Stimulated activated CD4-positive, alpha-beta T cell treated with anti-CD3 and anti-CD28 coated beads, TNF-alpha, amount 100 ng/mL, for 24 hours (primary cell): ENCODE measurements at places on chromosomes 2 and 18.
A peak's percentile ranks its signal among the peaks of the same experiment; 100 is the strongest.

GRCh38 chr2:239330836-239331235 lies 70.0 kb downstream of the HDAC4 start:
- no peak for DNase-seq

DNA sequence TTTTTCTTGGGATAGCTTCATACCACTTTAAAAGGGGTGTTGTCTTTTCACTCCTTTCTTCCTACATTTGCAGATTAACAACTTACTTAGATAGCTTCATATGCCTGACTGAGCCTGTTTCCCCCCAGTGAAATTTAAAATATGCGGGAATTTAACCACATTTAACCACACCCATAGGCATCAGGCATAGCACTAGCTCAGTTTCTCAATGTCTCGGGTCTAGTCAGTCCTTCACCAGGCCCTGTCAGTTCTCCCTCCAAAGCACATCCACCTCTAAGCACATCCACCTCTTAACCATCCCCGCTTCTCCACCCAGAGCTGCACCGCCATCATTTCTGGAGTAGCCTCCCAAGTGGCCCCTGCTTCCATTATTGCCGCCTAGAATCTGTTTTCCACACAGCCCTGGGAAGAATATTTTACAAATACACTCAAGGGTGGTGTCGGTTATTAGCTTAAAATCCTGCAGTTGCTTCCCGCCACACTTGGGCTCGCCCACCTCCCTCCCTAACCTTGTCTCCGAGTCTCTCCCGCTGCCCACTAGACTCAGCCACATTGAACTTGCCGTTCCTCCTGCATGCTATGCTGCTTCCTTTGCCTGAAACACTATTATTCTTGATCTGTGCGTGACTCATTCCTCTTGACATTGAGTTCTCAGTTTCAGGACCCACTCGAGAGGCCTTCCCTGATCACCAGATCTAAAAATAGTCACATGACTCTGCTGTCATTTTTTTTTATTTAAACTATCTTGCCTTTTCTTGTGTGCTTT lies 68.3 kb downstream of the SPTBN1 start:
- no peak for DNase-seq

DNA sequence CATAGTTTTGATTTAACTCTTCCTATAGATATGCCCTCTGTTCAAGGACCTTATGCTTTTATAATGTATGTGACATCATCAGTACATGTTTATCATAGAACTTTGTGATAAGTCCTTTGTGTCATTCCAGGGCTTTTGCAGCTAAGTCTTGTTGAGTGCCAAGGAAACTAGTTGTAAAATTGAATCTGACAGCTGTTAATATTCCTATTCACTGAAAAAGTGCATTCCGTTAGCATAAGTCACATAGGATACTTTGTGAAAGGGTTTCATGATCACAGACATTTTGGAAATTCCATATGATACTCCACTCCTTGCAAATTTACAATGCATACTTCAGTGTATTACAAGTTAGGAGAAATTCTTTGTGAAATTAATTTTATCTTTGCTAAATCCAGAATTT lies 503.4 kb downstream of the CCDC85A start:
- no peak for DNase-seq

- no peak for DNase-seq
These were observed 31.0 kb downstream of the KIF1A start for GRCh38 chr2:240789051-240789453.

- DNase-seq, result no peak
These were observed 14.4 kb downstream of the MAP4K3 start for GRCh38 chr2:39422700-39423099.

DNA sequence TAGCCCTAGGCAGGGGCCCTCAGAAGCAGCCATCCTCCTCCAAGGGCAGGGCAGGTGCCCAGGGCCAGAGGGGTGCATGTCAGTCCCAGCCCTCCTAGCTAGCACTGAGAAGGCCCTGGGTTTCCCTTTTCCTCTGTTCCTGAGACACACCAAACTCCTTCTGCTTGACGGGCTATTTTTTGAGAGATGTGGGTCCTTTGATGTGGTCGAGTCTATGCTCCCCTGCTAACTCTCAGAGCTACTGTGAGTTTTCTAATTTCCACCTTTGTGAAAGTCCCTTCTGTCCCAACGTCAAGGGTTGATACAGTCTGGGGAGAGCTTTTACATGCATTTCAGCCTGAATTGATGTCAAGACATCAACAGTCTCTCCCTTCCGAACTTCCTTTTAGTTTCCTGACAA lies 51.4 kb downstream of the TRPM8 start:
- DNase-seq, result no peak

GRCh38 chr18:45213040-45213333 lies 402.3 kb upstream of the SLC14A2 start:
- no peak for DNase-seq

DNA sequence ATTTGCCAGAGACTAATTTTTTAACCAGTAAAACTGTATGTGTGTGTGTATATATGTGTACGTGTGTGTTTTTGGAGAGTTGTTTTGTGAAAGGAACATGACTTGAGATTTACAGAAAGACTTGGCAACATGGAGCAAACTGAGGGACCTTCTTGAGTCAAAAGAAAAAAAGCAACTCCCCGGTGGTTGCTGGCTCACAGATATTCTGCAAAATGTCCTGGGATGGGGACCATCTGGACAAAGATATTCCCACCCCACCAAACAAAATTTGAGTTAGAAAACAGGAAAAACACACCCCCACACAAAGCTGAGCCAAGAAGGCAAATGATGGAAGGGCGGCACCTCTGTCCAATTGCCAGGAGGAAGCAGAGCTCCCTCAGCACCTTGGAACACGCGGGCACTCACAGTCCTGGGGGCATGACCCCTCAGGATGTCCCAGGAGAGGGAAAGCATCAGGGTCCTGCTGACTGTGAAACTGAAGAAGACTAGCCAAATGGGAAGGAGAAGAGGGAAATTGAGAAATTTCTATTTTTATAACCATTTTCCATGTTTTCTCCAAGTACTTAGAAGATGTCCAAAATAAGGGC lies 290.2 kb upstream of the ACVR2A start:
- no peak for DNase-seq

GRCh38 chr2:241601841-241602240 lies 35.1 kb downstream of the THAP4 start:
- no peak for DNase-seq

- no peak for DNase-seq
These were observed 11.4 kb downstream of the SESTD1 start for GRCh38 chr2:179253226-179253625.

GRCh38 chr18:57397440-57398132 lies 37.6 kb upstream of the ONECUT2 start:
- DNase-seq, result no peak

DNA sequence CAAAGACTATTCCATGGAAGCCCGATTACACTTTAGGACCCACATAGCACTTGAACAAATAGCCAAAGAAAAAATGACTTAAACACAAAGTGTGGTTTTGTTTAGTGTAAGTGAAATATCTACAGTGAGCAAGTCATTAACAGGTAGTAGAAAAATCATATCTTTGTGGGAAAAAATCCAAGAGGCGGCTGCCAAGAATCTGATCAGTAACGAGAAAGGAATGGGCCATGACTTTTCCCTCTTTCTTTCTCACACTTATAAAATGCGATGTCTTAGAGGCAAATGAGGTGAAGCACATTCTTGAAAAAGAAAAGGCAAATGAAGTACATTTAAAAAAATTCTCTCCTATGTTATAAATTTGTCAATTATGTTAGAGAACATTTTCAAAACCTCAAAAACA lies 12.9 kb upstream of the GEMIN6 start:
- no peak for DNase-seq

- DNase-seq, result peak; percentile 73
These were observed 40.8 kb upstream of the AKAIN1 start for GRCh38 chr18:5237723-5238370.

DNA sequence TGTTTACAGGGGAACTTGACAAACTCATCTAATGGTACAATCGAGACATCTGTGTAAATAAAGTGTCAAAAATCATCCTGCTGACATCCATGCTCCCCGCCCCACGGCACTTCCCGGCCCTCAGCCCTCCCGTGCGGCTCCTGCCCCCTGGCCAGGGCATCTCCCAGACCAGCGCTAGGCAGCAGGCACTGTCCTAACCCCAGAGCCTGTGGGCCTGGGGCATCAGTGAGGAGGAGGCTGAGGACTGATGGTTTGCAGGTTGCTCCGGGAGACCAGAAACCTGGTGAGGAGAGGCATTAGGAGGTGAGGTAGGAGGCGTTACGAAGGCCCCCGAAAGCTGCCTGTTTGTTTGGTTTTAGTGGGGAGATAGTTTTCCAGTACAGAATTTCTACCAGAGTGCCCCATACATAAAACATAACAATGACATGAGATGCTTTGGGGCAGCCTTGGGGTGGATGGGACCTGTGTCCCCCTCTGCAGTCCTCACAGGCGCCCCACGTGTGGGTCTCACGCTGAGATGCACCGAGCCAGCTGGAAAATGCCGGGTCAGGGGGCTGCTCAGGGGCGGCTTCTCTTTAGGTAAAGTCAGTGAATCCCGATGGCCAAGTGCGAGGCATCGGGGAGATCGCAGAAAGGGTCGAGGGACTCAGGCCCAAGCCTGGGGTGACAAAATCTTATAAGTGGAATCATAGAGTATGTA lies 114.2 kb downstream of the RTP5 start:
- DNase-seq, result no peak

- no peak for DNase-seq
These were observed 113.9 kb downstream of the MREG start for GRCh38 chr2:215899141-215900074.

GRCh38 chr18:49189772-49190171 lies 239.0 kb upstream of the SMAD7 start:
- no peak for DNase-seq

DNA sequence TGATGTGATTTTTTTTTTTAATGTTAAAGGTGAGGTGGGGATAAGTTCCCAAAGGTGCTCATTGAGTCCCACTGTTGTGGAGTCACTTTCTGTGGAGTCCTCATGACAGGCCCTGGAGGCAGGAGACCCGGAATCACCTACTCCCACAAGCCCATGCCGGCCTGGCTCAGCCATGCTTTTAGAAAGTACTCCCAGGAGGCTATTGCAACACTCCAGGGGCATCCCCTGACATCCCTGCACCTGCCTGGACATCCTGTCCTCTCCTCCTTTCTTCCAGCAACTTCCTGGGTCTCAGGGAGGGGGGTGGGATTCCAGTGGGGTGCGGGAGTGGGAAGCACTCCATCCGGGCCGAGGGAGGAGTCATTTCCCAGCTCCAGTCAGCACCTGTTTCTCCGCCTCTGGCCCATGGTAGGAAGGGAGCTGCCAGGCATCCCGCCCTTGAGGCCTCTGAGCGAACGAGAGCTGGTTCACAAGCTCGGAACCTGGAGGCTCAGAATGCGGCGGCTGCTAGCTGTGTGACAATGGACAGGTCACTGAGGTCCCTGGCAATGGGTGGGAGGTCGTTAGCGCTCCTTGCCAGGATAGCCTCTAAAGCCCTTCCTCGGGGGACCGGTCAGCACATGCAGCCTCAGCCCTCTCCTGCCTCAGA lies 163.9 kb upstream of the ID2 start:
- DNase-seq, result no peak

GRCh38 chr2:144067506-144067905 lies 452.4 kb downstream of the ZEB2 start:
- DNase-seq, result no peak

GRCh38 chr18:64991102-64991501 lies 759.7 kb upstream of the CDH7 start:
- no peak for DNase-seq

DNA sequence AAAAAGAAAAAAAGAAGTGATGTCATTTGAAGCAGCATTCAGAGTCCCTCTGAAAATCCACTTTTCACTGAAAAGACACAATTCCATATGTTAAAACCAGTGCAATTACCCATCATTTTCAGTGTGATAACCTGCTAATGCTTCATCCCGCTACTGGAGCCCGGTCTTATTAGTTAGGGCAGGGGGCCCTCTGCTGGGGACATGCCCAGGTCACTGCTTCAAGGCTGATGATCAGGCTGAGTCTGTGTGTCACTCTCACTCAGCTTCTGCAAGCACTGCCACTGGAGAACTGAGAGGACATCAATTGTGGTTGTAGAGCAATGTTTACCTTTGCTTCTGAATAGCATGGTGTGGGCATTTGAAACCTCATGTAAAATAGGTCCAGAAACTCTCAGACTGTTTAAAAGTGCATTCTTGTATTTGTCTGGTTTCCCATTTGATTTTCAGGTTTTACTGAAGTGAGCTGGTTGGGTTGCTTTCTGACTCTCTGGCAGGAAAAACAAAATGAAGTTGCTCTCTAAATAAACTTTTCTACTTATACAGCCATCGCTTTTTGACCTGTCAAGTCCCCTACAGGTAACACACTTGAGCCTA lies 49.2 kb upstream of the NXPH2 start:
- DNase-seq, result no peak

DNA sequence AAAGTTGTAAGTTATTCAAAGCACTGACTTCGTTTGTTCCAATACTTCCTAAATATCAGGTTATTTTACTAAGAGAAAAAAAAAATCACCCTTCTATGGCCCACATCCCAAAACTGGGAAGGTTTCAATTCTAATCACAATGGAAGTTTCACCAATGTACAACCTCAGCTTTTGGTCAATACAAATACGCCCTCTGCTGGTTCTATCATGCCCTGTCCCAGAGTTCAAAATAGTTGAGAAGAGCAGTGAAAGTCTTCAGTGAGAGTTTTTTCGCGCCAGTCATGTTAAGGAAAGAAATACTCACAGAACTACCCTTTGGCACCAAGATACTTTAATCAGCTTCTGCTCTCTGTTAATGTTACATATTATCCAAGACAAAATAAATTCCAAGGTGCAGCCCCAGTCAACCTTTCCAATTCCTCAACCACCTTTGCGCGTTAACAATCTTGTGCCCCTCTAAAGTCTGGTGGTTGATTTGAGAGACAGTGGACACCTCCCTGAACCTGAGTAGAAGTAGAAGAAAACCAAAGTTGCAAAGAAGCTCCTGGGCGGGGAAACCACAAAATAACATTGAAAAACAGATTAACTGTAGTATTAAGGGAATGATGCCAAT lies 59.9 kb downstream of the SUMO1 start:
- DNase-seq, result peak; percentile 38

GRCh38 chr18:58038063-58038462 lies 6.0 kb upstream of the NEDD4L start:
- DNase-seq, result no peak

- no peak for DNase-seq
These were observed 79.1 kb downstream of the TRABD2A start for GRCh38 chr2:84801811-84802210.

- no peak for DNase-seq
These were observed 91.4 kb upstream of the AGAP1 start for GRCh38 chr2:235402422-235402821.

DNA sequence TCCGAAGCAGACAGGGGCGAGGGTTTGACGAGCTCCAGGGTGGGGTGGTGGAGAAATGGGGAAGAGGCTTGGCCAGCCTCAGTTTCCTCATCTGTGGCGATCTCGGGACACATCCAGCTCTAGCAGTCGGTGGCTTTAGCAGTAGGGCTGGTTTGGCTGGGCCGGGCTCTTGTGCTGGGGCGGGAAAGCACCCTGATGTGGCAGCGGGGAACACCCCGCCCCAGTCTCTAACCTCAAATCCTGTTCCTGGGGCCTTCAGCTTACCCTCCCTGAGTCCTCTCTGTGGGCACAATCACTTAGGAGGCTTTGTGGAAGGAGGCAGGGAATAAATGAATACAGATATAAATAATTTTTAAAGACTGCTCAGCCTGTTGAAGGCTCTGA lies 26.5 kb upstream of the MCFD2 start:
- peak; percentile 51 for DNase-seq
